ENCODE measurements at places on chromosomes 5 and 9.

GRCh38 chr9:93071464-93071863 lies 13.0 kb downstream of the SUSD3 start:
- no peak for DNase-seq

GRCh38 chr5:36605241-36605640 lies 1.2 kb upstream of the SLC1A3 start:
- no peak for DNase-seq

DNA sequence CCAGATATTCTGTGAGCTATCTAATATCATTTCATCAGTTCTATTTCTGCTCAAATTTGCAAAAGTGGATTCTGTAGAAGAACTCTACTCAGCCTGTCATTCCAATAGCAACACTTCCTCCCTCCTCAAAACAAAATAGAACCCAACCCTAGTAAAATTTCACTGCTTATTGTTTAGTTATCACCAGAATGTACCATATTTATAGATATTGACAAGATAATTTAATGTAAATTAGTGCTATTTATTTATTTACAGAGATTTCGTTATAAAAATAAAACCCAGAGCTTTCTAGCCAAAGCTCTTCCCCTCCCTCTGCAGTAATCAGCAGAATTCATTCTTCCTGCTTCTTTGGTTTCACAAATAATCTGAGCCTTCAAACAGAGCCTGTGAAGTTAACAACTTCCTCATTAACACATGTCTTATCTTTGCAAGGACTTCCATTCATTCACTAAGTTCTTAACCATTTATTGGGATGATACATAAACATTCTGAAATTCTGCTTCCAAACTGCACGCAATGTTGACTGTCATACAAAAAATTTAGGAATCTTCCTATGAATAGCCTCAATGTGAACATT lies 73.7 kb upstream of the PJA2 start:
- no peak for DNase-seq

GRCh38 chr5:77022511-77023417 lies 7.4 kb upstream of the AGGF1 start:
- peak; percentile 26 for DNase-seq

DNA sequence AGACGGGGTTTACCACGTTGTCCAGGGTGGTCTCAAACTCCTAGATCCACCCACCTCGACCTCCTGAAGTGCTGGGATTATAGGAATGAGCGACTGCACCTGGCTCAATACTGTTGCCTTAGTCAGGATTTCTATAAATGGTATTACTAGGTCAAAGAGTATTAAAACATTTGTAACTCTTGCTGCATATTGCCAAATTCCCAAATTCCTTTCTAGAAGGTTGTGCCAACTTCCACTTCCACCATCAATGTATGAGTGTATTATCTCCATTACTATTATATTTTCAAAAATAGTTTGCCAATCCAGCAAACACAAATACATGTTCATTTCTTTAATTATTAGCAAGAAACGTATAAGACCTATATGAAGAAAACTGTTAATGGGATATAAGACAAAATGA lies 10.6 kb downstream of the PTGR1 start:
- no peak for DNase-seq

Measured in hepatocyte (in vitro differentiated cells).